Immature natural killer cell (primary cell): ENCODE measurements at places on chromosomes 1 and 21.

DNA sequence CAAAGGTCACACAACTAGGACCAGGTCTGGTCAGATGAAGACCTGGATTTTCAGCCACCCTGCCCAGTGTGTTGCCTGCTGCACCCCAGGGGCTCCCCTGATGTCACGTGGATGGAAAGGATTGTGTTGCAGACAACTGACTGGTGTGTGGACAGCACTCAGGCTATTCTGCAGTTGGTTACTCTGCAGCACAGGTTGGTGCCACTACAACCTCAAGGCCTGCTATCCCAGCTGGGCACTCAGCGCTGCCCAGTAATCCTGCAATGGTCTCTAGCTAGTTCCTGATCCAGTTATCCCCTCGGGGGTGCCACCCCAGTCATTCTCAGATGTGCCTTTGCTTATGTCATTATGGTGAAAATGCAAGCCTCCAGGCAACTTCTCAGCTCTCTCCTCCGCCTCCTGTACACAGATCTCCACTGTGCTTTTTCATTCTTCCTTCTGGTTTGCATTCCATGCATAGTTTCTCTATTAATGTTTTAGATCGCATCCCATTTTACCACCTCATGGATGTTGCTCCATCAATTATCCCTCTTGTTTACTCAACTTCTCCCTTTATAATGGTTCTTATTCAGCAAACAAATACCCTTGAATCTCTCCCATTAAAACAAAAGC, 503.2 kb upstream of the CAMK1G start:
- no peak for DNase-seq

- DNase-seq, result no peak
Observed at GRCh38 chr1:38690790-38691449, 168.7 kb downstream of the RRAGC start.

DNA sequence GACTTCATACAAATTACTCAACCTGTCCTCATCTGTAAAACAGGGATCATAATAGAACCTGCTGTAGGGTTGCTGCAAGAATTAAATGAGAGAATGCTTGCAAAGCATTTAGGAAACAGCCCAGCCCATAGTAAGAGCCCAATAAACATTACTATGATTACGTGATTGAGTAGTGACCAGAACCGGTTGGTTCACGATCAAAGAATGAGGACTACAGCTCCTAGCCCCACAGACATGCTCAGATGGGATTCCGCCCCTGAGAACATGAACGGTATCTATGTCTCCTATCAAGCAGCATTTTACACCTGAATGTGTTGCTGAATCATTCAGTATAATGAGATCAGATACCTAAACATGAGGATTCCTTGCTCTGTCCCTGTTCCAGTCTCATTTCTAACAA, 104.8 kb upstream of the ZNF648 start:
- no peak for DNase-seq

- peak; percentile 3 for DNase-seq
Observed at GRCh38 chr1:13699510-13699909, 478 bp upstream of the PRDM2 start.

DNA sequence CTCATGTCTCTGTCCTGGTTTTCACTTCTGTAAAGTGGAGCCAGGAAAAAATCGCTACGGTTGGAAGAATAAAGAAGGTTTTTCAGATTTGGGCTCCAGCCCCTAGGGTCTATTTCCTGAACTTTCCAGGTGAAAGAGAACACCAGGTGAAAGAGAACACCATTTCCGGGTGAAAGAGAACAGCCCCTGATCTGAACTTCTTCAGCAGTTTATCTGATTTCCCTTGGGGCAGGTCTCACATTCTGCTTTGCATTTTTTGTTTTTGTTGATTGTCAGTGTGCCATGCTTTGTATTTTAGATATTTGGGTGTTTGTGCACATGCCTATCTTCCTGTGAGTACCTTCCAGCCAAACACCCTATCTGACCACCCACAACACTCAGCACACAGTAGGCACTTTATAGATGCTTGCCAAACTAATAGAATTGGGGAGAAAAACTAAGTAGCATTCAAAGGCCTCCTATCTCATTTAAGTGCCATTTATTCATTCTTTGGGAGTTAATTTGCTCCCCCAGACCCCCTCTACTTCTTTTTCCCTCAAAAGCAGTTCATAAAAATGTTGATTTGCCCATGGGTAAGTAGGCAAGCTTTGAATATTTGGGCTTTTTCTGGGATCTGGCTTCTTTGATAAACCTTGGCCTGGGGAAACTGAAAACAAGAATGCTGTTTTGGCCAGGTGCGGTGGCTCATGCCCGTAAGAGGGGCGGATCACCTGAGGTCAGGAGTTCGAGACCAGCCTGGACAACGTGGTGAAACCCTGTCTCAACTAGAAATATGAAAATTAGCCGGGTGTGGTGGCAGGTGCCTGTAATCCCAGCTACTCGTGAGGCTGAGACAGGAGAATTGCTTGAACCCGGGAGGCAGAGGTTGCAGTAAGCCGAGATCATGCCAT, 2.2 kb downstream of the NAV1 start:
- no peak for DNase-seq

DNA sequence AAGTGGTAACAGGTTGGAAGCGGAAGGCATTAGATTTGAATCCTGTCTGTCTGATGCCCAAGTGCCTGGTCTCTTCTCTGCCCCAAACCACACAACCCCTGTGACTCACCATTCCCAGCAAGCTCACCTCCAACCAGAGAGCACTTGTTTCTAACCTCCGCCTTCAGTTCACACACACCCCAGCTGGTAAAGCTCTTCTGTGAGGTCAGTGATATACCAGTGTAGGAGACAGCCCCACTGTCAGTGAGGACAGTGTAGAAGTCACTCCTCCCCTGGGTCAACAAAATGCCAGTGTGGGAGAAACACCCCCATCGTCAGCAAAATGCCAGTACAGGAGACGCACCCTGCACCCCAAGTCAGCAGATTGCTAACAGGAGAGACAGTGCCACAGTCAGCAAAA, 2.6 kb downstream of the RIMS3 start:
- DNase-seq, result no peak

- no peak for DNase-seq
Observed at GRCh38 chr1:6082430-6082971, 36.8 kb downstream of the KCNAB2 start.

DNA sequence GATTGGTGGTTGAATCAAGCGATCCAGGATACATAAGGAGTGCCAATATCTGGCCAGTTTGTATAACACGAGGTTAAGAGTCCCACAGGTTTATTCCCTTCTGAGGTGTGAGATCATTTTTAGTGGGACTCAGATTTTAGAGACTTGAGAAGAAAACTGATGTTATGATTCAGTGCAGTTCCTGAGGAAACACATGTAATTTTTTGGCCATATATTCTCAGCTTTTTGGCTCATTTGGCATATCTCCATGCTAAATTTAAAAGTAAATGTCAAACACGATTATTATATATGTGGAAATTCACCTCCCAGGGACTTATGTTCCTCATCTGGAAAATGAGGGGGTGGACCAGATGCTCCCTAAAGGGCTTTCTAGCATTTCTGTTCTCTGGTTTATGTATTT, 39.2 kb upstream of the SERBP1 start:
- no peak for DNase-seq

- DNase-seq, result no peak
Observed at GRCh38 chr1:35640380-35641232, 720 bp downstream of the PSMB2 start.

- DNase-seq, result no peak
Observed at GRCh38 chr1:172578586-172578985, 45.6 kb downstream of the SUCO start.

DNA sequence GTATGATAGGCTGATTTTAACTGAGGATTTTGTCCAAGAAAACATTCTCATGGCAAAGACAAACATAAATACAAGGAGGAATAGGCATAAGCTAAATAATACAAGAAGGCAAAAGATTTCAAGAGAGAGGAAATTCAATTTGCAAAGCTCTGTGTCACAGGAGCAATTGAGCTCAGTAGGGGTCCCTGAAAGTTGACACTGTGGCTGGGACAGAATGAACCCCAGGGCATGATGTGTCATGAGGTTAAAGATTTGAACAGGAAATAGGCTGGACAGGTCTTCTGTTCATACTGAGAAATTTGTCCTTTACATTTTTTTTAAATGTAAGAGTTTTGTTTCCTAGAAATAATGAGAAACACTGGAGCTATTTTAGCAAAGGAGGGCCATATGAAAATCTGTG, 555.4 kb upstream of the NEGR1 start:
- no peak for DNase-seq

DNA sequence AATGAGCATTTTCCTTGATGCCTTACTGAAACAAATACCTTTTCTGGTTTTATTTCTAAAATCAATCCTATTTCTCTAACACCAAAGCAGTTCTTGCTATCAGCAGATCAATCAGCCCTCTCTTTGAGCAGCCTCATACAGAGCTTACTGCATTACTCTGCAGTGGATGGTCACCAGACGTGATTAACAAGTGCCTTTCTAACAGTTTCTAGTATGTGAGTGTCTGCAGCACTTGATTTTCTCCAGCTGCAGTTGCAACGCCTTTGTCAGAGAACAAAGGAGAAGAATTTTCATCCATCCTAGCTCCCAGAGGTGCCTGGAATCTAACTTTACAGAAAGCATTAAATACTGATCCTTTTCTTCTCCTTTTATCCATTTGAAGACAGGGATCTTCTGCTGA, 177.3 kb upstream of the SGIP1 start:
- DNase-seq, result no peak

DNA sequence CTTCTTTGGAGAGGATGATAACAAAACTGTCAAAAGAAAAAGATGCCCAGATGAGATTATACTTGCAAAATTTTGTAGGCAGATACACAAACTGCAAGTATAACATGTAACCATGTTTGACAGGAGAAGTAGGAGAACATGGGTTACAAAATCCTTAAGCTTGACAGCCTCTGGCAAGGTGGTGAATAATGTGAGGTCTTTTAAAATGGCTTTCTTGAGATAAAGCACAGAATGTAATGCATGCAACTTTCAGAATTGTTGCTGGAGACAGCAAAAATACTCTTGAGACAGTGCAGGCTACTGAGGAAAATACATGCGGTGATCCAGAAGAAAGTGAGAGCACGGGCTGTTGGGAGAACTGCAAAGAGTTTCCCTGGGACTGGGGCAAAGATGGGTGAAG, 24.7 kb downstream of the DNAJC6 start:
- no peak for DNase-seq

GRCh38 chr1:43056981-43057391, 98.3 kb upstream of the SLC2A1 start:
- DNase-seq, result no peak

DNA sequence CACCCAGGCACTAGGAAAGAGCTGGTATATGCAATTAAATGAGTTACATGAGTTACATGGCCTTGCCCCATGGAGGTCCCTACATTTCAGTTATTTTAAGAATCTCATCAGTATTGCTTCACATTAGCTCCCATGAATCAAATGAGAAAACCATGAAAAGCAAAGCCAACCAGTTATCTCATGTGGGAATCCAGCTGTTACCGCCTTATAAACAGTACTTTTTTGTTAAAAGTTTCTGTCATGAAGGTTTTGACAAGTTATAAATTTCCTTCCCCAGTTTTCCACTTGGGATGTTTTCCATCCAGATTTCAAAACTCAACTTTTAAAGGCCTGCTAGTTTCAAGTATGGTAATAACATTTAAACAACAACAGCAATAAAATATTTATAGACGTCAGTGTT, 544.8 kb downstream of the NUF2 start:
- no peak for DNase-seq

GRCh38 chr1:23422941-23423340, 1.6 kb downstream of the TCEA3 start:
- DNase-seq, result no peak

- peak; percentile 80 for DNase-seq
Observed at GRCh38 chr1:15345705-15346345, 63.9 kb upstream of the EFHD2 start.

DNA sequence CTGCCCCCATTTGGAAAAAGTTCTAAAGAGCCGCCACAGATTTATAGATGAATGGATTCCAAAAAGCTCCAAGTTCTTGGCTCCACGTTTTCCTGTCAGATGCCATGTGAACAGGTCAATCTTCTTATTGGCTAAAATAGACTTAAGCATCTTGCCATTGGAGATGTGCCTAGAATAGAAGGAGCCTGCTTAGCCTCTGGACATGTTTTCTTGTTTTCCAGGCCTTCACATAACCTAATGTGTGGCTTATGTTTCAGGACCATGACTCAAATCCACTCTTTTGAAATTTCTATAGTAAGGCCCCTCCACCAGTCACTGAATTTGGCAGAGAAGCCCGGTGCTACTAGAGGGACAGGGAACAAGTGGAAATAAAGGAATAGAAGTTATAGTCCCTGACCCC, 31.5 kb downstream of the PHC2 start:
- DNase-seq, result no peak

GRCh38 chr21:42081138-42081537, 10.0 kb downstream of the UMODL1 start:
- DNase-seq, result no peak

DNA sequence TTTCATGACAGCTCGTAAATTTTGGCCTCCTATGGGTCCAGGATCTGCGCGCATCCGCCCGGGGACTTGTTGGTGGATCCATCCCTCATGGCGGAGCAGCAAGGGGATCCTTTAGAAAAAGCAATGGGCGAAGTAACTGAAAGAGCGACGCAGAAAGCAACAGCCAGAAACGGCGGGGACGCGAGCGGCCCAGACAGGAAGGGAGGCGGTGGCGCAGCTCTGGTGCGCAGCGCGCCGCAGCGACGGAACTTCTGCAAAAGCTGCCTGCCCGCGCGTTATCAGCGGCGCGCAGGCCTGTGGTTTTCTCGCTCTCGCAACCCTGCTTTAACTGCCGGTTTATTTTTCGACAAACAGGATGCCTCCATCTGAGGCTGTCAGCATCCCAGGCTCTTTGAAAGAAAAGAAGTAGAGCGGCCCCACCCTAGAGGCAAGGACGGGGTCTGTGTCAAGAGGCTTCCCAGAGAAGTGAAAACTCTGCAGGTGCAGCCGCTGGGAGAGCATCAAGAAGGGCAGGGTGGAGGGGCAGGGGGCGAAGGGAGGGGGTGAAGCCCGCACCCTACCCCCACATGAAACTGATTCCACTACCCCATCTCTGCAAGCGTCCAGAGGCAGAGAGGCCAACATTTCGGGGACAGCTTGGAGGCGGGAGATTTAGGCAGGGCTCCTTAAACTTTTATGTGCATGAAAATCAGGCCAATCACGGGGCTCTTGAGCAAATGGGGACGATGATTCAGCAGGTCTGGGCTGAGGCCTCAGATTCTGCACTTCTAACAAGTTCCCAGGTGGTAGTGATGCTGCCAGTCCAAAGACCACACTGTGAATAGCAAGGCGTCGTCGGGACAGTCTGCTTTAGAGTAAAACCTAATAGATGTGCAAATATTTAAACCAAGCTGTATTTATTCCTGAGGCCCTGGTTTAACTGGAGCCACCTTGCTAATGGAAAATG, 22.2 kb downstream of the RUNX1 start:
- DNase-seq, result peak; percentile 88

- DNase-seq, result no peak
Observed at GRCh38 chr1:183032122-183032921, 9.1 kb downstream of the LAMC1 start.

GRCh38 chr1:30670240-30671060, 52.9 kb downstream of the MATN1 start:
- DNase-seq, result no peak
